ENCODE measurements at places on chromosomes 16 and 17.
A peak's percentile ranks its signal among the peaks of the same experiment; 100 is the strongest.

DNA sequence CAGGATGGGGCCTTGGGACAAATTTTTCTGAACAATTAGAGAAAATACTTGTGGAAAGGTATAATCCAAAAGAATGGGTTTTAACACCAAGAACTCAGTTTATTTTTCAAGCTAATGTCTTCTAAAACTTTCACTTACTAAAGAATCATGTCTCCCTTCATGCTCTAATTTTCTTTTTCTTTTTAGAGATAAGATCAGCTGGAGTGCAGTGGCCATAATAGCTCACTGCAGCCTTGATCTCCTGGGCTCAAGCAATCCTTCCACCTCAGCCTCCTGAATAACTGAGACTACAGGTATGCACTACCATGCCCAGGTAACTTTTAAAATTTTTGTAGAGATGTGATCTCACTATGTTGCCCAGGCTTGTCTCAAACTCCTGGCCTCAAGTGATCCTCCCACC lies 5.5 kb downstream of the OR4D1 start:
- DNase-seq = no peak

GRCh38 chr16:82660075-82660645 lies 33.4 kb downstream of the CDH13 start:
- DNase-seq = peak; percentile 61

- DNase-seq = no peak
Measured at GRCh38 chr17:71203953-71204352, 916.9 kb upstream of the SOX9 start.

DNA sequence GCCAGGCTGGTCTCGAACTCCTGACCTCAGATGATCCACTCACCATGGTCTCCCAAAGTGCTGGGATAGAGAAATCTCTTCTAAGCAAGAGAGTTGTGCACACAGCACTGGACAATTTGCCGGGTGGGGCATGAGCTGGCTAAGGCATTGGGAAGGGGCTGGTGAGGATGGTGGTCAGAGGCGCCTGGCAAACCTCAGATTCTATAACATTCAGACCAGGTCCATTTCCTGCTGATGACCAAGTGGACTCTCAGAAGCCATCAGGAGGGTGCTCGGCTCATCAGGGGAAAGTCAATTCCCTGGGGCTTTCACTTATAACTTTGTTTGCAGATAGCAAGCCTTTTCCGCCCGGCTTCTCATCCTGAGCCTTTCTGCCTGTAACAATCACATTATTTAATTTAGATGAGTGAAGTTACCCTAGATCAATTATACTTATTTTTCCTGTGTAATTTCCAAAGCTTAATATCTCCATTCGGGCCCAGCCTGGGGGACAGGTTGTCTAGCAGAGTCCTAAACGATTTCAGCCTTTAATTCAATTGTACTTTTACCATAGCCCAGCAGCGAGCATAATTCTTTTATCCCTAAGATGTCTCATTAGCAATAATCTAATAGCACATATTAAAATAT lies 15.0 kb upstream of the SLC6A2 start:
- DNase-seq = no peak

DNA sequence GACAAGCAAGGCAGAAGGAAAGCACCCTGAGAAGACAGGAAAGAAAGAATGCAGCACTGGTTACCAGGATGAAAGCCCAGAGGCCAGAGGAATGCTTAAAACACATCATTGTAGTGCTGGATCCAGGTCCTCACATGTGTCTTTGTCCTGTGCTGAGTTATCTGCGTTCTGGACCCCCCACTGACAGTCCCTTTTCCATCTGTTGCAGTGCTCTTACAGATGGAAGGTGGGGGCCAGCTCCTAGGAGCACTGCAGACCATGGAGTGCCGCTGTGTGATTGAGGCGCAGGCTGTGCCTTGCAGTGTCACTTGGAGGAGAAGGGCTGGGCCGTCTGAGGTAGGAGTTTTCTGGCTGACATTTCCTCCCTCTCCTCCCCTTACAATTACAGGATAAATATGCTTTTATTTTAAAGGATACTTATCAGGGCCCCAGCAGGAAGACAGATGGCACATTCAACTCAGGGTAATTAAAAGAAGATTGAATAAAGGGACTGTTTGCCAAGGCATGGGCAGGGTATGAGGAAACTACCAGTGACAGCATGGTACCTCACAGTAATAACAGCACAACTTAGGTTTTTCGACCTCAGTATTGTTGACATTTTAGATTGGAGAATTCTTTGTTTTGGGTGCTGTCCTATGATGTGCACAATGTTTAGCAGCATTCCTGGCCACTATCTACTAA lies 3.0 kb downstream of the EME1 start:
- DNase-seq = no peak

DNA sequence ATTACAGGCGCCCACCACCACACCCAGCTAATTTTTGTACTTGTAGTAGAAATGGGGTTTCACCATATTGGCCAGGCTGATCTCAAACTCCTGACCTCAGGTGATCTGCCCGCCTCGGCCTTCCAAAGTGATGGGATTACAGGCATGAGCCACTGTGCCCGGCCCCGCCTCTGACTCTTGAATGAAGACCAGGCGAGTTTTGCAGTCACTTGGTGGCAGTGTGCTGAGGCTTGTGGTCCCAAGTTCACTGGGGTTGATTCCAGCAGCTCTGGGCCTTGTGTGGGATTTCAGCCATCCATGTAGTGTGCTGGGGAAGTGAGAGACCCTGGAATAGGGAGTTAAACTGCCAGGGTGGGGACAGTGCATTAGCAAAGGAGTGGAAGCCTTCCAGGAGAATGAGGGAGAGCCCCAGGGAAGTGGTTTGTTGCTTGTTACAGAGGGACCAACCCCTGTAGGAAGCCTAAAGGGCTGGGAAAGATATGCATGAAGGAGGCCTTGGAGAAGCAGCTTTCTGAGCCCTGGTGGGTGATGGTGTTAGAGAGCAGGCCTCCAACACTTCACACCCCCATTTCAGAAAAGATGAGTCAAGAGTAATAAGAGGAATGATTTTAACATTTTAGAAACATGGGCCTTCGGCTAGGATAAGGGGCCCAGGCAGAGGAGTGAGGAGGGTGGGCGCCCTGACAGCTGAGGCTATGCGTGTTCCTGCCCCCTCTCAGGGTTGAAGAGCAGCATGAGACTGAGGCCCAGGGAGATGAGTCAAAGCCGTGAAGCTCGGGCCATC lies 14.5 kb downstream of the PSKH1 start:
- DNase-seq = no peak

GRCh38 chr17:74130276-74130675 lies 73.2 kb upstream of the RPL38 start:
- no peak for DNase-seq
